ENCODE measurements at places on chromosomes 16 and 17. TPM values are rescaled to one million over a fixed set of nuclear protein-coding genes. Genes with fewer than 3 reads are reported as not detected.

SGCA gene
- not detected for total RNA-seq

FBXW10B gene
- 0.31 TPM for total RNA-seq

MT4 gene
- total RNA-seq, result not detected

ALDOA gene
- 1,113 TPM for total RNA-seq

KRTAP2-3 gene
- total RNA-seq, result not detected

CA4 gene
- total RNA-seq, result 4.9 TPM

JPT1 gene
- 278 TPM for total RNA-seq

PSMD11 gene
- total RNA-seq, result 132 TPM

SDK2 gene
- 5.1 TPM for total RNA-seq

CD300LB gene
- not detected for total RNA-seq

GUCY2D gene
- total RNA-seq, result not detected

- H3K36me3 ChIP-seq, result no peaks in the 10 kb centered on the region
- no peaks in the 10 kb centered on the region for H3K27me3 ChIP-seq
- no peak overlapping the region for H3K27ac ChIP-seq
- no peak overlapping the region for H3K4me3 ChIP-seq
- no peaks in the 10 kb centered on the region for H3K4me1 ChIP-seq
Observed at GRCh38 chr17:63071797-63072196, 105.8 kb downstream of the TANC2 start.

GRCh38 chr16:13545271-13545670 lies 374.7 kb upstream of the ERCC4 start:
- H3K36me3 ChIP-seq, result no peaks in the 10 kb centered on the region
- DNase-seq, result no peak
- no peaks in the 10 kb centered on the region for H3K27me3 ChIP-seq
- H3K4me3 ChIP-seq, result no peak overlapping the region
- H3K27ac ChIP-seq, result no peak overlapping the region
- no peaks in the 10 kb centered on the region for H3K4me1 ChIP-seq

GRCh38 chr17:81034168-81034777 lies 678 bp upstream of the BAIAP2 start:
- peaks cover 17% of the 10 kb centered on the region for H3K4me1 ChIP-seq
- H3K36me3 ChIP-seq, result no peaks in the 10 kb centered on the region
- H3K4me3 ChIP-seq, result peak overlapping the region; percentile 84
- no peak for DNase-seq
- no peak overlapping the region for H3K27ac ChIP-seq
- H3K27me3 ChIP-seq, result peaks cover 7% of the 10 kb centered on the region

GRCh38 chr16:46746821-46747776 lies 1.0 kb downstream of the MYLK3 start:
- peaks cover 8% of the 10 kb centered on the region for H3K4me1 ChIP-seq
- H3K36me3 ChIP-seq, result no peaks in the 10 kb centered on the region
- peak; percentile 16 for DNase-seq
- 0 out of 2 replicates have a peak overlapping the region, but pooled peaks have one; percentile 50 for H3K27ac ChIP-seq
- H3K27me3 ChIP-seq, result no peaks in the 10 kb centered on the region
- no peak overlapping the region for H3K4me3 ChIP-seq

DNA sequence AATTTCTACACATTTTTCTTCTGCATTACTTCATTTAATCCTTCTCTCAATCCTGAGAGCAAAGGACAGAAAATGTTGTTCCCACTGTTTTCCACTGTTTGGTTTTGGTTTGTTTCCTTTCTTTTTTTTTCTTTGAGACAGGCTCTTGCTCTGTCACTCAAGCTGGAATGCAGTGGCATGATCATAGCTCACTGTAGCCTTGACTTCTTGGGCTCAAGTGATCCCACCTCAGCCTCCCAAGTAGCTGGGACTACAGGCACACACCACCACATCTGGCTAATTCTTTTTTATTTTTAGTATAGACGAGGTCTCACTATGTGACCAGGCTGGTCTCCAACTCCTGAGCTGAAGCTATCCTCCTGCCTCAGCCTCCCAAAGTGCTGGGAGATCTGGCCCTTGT lies 7.0 kb upstream of the ZNF652 start:
- H3K27me3 ChIP-seq, result no peaks in the 10 kb centered on the region
- DNase-seq, result no peak
- H3K4me1 ChIP-seq, result peaks cover 25% of the 10 kb centered on the region
- H3K27ac ChIP-seq, result no peak overlapping the region

GRCh38 chr16:28497861-28498599 lies 3.6 kb downstream of the APOBR start:
- no peaks in the 10 kb centered on the region for H3K36me3 ChIP-seq
- no peaks in the 10 kb centered on the region for H3K27me3 ChIP-seq
- H3K4me3 ChIP-seq, result no peak overlapping the region
- no peak overlapping the region for H3K27ac ChIP-seq
- no peak for DNase-seq

DNA sequence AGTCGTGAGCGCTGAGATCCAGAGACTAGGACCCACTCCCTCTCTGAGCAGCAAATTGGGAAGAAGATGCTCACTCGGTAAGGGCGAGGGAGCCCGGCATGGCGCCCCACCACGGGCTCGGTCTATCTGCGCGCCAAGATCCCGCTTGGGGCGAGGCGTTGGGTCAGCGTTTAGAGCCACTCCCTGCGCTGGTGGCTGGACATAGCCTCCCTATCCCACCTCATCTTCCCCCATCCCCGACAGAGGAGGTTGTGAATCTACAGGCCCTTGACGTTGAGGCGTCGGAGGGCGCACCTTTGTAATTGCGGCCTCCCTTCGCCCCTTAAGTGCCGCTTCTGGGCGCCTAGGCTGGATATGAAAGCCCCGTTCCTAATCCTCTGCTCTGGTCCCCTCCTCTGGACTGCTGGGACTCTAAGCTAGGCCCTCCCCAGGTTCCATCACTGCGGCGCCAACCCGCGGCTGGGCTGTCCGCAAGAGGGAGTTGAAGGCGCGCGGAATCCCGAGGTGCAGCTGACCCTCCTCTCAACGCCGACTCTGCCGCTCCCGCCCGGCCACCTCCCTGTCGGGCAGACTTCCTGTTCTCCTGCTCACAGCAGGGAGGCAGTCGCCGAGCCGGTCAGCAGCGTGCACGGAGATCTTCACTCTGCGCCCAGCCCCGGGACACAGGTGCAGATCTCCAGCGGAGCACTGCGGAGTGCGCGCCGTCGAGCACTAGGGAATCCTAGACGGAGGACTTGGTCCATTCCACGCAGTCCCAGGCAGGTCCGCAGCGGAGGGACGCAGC lies 16.1 kb upstream of the HOXB9 start:
- H3K4me1 ChIP-seq, result peaks cover 22% of the 10 kb centered on the region
- DNase-seq, result peak; percentile 90
- H3K4me3 ChIP-seq, result peak overlapping the region; percentile 41
- H3K27me3 ChIP-seq, result peaks cover 100% of the 10 kb centered on the region

DNA sequence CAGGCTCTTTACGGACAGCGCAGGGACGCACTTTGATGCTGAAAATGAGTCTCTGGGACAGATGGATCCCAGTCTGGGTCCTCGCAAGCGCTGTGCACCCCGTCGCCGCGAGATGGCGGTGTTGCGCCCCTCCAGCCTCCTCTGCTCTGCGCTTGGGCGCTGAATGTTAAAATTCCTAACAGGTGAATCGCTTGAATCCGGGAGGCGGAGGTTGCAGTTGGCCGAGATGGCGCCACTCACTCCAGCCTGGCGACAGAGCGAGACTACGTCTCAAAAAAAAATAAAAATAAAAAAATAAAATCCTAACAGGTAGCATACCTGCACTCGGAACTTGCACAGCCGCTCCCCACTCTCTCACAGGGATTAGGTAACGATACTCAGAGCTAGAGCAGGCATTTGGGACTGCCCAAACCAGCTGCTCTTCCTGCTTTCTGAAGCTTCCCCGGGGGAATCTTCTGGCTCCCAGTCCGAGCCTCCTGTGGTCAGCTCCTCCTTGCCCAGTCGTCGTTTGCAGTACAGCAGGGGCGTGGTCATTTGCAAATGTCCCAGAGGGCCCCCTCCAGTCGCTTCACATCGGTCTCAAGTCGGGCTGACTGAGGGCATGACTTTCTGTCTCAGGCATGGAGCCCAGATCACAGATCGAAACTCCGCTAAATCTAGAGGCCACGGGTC lies 26.2 kb upstream of the OSGIN1 start:
- DNase-seq, result peak; percentile 90
- peak overlapping the region; percentile 35 for H3K27ac ChIP-seq
- peaks cover 13% of the 10 kb centered on the region for H3K4me1 ChIP-seq
- peak overlapping the region; percentile 49 for H3K4me3 ChIP-seq
- H3K27me3 ChIP-seq, result no peaks in the 10 kb centered on the region

GRCh38 chr16:56005958-56006357 lies 130.8 kb upstream of the CES5A start:
- H3K27me3 ChIP-seq, result no peaks in the 10 kb centered on the region
- H3K4me1 ChIP-seq, result 0 out of 2 replicates have a peak, but pooled peaks cover 9% of the 10 kb centered on the region
- no peak overlapping the region for H3K27ac ChIP-seq
- DNase-seq, result peak; percentile 21
- H3K4me3 ChIP-seq, result no peak overlapping the region

GRCh38 chr16:86072328-86073102 lies 173.6 kb downstream of the IRF8 start:
- H3K36me3 ChIP-seq, result no peaks in the 10 kb centered on the region
- peak; percentile 81 for DNase-seq
- H3K27me3 ChIP-seq, result no peaks in the 10 kb centered on the region
- no peaks in the 10 kb centered on the region for H3K4me1 ChIP-seq

GRCh38 chr16:31298958-31299357 lies 39.2 kb downstream of the ITGAM start:
- no peak overlapping the region for H3K4me3 ChIP-seq
- no peak for DNase-seq
- no peaks in the 10 kb centered on the region for H3K4me1 ChIP-seq
- no peak overlapping the region for H3K27ac ChIP-seq
- no peaks in the 10 kb centered on the region for H3K36me3 ChIP-seq

GRCh38 chr17:34254651-34255380 lies at the start of gene CCL2:
TSS of gene CCL2 (plus strand) at chr17:34255285. CDS start at chr17:34255350, 65 bp downstream.
- peak within 1 kb of the TSS; percentile 46 for H3K4me3 ChIP-seq
- peak; percentile 85 for DNase-seq
- peaks cover 35% of the 10 kb centered on the region for H3K4me1 ChIP-seq
- peak within 1 kb of the TSS; percentile 85 for H3K27ac ChIP-seq
